ENCODE measurements at places on chromosomes 3 and 15.

DNA sequence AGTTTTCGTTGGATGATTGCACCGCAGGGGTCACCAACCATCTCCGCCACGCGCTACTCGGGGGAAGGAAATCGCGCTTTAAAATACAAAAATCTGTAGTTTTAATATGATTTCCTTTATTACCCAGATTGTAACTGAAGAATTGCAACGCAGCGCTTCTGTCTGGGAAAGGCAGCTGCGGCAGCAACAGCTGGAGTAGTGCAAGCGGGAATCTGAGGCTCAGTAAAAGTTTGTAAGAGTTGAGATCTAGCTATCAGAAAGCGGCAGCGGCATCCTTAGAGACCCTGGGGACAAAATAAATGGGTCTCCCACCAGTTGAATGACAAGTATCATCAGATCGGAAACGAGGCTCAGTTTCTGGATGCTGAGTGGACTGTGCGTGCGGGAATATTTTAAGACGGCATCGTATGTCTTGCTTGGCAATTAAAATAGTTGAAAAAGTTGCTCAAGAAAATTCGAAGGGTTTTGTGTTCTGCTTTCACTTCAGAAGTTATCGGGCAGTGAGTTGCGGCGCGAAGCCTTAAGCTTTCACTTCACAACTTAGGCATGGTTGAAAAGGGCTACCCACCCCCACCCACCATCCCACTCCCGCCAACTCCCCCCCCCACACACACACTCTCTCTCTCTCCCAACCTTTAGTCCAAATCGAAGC, 2.7 kb downstream of the MECOM start:
- no peak for DNase-seq

GRCh38 chr3:94626573-94626972, 563.7 kb downstream of the NSUN3 start:
- DNase-seq: no peak

DNA sequence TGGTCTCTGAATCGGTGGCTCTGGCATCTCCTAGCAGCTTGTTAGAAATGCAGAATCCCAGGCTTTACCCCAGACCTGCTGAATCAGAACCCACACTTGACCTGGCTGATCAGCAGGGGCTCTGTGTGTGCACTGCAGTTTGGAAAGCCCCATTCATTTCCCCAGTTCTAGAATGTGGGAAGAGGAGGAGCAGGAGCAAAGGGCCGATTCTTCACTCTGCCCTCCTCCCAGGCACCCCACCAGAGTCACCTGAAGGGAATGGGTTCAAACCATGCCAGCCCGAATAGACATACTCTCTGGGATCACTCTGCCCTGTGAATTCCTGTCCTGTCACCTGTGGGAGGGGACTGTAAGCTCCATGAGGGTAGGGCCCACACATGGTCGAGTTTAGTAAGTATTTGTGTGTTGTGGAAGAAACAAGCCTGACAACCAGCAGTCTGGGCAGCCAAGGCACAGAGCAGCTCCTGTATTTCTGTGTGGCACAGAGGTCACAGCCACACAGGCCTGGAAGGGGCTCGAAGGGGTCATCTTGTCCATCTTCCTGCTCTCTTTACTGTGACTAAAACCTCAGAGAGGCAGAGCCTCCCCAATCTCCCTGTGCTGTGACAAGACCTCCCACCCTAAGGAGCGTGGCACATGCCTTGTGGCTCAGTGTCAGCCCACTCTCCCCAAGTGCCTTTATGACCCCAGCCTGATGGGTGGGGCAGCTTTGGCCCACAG, 29.0 kb upstream of the HHATL start:
- DNase-seq: no peak

- no peak for DNase-seq
These were observed 38.0 kb downstream of the KAT2B start for GRCh38 chr3:20078194-20078714.

DNA sequence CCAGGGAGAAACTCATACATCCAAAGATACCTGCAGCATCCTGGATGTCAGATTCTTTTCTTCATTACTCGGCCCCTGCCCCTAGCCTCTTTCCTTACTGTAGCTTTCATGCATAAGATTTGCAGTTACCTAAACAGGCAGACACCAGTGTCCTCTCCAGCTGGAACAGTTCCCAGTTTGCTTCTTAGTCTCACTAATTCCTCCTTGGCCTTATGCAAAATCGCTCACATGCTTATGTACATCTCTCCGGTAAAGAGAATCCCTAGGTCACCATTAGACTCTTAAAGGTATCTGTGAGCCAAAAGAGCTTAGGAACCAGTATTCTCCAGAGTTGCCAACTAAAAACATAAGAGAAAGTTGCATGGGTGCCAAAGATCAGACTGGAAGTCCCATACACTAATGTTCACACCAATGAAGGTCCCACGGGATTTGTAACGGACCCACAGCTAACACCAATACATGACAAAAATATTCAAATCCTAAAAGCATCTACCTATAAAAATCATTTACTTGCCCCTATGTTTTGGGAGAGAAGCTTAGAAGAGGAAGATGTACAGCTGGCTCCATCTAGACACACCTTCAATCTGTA, 66.6 kb downstream of the CBLB start:
- peak; percentile 31 for DNase-seq

GRCh38 chr3:188791311-188791710, 380.5 kb upstream of the TPRG1 start:
- no peak for DNase-seq

DNA sequence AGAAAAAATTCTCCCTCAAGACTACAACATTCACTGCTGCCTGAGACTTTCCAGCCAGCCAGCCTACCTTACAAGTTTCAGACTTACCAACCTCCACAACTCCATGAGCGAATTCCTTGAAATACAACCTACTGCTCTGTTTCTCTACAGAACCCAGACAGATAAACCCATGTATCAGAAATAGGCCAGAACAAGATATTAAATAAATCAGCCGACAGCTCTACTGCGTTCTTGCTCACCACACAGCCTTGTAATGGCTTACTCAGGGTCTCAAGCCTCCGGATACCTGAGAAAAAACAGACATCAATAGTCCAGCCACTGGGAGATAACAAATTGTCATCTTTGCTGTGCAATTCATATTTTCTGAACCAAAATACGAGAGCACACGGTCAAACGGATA, 43.6 kb upstream of the LIPC start:
- no peak for DNase-seq

DNA sequence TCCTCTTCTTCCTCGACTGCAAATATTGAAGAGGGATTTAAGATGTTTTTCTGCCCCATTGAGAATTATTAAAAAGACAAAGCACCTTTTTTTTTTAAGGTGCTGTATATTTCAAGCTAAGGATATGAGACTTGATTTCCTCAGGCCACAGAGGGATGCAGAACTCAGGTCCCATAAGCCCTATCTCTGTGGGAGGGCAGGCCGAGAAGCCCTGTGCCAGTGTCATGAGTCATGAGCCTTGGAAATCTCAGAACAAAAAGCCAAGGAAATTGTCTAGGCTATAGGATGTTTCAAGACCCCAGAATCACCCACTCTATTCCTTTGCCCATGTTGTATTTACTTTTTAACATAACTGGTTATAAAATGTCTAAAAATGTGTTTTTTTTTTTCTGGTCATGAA, 7.3 kb downstream of the ESYT3 start:
- no peak for DNase-seq

DNA sequence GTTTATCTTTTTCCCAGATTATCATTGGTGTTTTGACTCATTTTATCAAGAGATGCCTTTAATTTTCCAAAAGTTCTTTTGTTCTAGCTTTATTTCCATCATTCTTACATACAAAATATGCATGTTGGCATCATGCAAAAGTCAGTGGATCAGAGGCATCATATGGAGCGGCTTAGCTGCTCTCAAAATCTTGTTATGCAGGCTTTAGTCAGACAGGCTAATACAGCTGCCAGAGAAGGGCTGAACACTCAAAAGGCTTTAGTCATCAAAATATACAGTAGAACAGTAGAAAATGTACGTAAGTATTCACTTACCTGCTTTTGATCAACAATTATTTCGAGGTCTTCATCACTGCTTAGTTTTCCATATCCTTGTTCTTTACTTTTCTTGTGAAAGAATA, 65.5 kb downstream of the PEX5L start:
- no peak for DNase-seq

GRCh38 chr3:175965036-175965435, 1105.9 kb downstream of the NAALADL2 start:
- no peak for DNase-seq

DNA sequence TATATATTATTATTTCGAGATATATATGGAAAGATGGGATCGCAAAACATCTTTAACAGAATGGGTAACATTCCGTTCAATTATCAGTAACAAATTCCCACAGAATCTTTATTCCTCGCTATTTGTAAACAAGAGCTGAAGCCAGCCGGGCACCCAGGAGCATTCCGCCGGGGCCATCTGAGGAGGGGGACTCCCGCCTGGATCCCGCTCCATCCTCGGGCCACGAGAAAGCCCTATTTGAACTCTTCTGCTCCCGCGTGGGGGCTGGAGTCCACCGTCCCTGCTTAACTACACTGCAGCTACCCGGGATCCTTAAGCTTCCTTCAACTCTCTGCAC, 687 bp downstream of the GPR176 start:
- DNase-seq: no peak

GRCh38 chr3:30712991-30713390, 106.6 kb downstream of the TGFBR2 start:
- DNase-seq: no peak

GRCh38 chr3:129439226-129439816, 427 bp downstream of the MBD4 start:
- DNase-seq: peak; percentile 82

- no peak for DNase-seq
These were observed 21.3 kb downstream of the SYNM start for GRCh38 chr15:99126131-99126588.

DNA sequence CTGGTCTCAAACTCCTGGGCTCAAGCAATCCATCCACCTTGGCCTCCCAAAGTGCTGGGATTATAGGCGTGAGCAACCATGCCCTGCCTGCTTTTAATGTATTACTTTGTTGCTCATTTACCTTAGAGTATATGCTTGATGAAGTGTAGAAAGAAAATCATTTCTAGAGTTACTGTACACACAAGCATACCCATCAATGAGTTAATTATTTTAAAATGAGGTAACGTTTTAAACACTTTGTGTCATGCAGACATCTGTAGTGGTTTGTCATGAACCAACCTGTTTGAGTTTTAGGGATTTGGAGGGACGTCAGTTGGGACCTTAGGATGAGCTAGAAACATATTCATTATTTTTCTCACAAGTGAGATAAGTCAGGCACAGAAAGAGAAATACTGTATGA, 332.4 kb upstream of the IGF1R start:
- DNase-seq: no peak

GRCh38 chr15:74221399-74222239, 14.5 kb upstream of the CCDC33 start:
- DNase-seq: no peak

- no peak for DNase-seq
These were observed 357.0 kb upstream of the ICE2 start for GRCh38 chr15:60835974-60836373.

DNA sequence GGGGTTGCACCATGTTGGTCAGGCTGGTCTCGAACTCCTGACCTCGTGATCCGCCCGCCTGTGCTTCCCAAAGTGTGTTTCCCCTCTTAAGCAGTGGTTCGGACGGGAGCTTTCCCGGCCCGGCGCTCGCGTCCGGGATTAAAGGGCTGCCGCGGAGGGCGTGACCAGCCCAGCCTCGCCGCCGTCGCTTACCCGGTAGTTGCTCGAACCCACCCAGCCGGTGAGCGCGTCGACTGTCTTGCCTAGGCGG, 513 bp downstream of the CLASP2 start:
- DNase-seq: no peak

DNA sequence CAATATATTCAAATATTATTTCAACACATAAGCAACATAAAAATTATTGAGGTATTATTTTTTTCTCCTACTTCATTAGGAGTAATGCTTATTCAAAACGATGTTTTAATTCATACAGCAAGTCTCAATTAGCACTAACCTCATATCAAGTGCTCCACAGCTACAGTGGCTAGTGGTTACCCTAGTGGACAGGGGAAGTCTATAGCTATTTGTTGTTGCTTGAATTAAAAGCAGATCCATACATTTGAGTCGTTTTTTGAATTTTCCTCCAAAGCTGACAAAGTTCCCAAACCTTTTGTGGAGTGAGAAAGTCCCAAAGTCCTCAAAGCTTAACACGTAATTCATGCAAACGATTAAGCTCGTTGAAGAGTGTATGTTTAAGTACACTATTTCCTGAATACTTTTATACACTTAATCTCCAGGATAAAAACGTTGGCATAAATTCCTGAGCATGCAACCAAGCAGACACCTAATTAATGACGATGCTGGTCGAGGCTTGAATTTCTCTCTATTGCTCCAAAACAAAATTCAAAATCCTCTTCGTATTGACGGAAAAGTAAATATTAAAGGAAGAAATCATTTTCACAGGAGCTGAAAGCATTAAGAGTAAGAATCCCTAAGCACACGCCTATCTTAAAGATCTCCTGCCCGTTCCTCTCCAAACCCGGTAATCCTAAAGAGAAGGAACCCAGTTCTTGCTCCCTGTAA, 985 bp downstream of the VPS13C start:
- peak; percentile 44 for DNase-seq

DNA sequence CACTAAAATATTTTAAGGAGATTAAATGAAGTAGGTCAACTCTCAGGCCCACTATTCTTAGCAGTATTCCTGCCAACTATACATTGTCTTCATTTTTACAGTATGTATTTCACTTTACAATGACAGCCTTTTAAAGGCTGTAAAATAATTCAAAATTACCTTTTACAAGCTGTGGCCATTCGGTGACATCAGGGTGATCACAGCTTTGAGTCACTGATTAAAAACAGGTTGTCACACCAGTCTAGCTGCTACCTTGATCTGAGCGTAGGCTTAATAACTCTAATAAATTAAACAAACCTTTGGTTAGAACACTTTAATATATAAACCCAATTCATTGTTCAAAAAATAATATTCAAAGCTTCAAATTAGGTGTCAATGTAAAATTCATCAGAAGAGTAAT, 29.9 kb downstream of the UBE3A start:
- no peak for DNase-seq

DNA sequence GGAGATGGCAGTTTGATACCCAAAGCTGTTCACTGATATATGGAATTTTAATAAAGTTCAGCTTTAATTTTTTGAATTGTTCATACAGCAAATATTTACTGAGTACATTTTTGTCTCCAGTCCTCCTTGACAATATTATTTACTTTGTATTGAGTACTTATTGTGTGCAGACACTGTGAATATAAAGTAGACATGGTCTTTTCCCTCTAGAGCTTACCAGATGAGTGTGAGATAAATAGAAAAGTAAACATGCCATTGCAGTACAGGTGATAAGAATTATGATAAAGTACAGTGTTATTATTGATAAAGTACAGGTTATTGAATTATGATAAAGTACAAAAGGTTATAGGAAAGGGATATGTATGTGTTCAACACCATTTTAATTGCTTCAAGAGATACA, 2.1 kb downstream of the UBA5 start:
- DNase-seq: no peak

GRCh38 chr3:98500019-98500418, 2.5 kb downstream of the OR5K2 start:
- DNase-seq: no peak

Data from NAMALWA (cell line).